ENCODE measurements at places on chromosomes 2 and 18.

DNA sequence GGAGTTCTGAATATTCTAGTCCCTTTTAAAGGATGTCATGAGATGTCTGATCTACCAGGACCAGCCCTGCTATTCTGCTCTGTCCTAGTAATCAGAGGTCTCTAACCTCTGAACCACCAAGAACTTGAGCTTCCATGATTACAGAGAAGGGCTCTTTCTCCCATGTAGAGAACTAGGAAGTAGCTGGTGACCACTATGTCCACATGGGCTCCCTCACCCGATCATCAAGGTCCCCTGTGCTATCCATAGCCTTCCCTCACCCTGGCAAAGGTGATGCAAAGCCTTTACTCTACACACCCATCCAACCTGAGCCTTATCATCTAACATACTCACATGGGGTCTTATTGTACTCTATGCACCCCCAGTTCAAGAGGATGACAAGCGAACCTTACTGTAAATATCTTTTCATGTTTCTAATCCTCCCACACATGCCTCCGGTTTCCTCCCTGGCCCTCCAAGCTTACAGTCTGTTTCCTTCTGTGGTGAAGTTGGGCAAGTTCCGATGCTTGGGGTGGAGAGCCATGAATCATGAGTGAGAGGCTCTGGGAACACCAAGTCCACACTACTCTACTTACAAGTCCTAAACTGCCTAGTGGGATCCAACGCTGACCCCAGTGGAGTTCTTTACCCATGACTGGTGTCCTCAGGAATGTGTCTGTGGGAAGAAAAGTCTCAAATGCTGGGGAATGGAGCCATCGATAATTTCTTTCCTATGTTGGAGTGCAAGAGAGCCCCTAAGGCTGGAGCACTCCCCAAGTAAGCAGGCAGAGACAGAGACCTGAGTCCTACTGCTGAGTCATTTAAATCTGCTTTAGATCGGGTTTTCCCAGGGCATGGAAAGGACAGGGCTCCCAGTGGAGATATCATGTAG lies 73.3 kb upstream of the KLF7 start:
- no peak for DNase-seq

DNA sequence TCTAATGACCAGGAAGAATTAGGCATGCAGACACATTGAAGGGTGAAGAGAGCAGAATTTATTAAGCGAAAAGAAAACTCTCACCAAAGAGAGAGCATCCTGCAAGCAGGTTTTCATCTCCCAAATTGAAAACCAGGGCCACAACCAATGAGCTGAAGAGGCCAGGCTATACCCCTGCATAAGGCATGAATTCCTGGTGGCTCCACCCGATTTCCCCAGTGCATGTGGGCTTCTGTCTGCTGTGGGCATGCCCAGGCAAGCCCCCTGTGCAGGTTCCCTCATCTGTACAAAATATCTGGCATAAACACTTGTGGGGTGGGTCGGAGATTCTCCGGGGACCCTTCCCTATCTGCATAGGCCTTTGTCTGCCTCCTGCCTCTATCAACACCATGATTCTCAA lies 621.6 kb upstream of the LRRTM1 start:
- DNase-seq: no peak

DNA sequence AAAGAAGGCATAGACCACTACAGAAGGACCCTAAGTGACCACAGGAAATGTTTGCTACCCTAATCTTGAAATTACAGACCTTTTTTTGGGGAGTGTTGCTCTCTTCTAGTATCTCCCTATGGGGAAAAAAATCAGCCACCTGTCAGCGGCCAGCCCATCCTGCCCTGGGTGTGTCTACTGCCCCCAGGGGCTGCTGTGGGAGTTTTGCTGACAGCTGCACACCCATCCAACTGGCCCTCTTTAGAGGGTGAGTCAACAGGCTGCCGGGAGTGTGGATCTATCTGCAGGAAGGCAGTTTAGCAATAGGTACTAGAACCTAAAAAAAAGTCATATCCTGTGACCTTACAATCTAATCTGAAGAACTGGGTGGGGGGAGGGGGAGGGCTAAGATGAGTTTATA lies 796 bp upstream of the DYSF start:
- no peak for DNase-seq

DNA sequence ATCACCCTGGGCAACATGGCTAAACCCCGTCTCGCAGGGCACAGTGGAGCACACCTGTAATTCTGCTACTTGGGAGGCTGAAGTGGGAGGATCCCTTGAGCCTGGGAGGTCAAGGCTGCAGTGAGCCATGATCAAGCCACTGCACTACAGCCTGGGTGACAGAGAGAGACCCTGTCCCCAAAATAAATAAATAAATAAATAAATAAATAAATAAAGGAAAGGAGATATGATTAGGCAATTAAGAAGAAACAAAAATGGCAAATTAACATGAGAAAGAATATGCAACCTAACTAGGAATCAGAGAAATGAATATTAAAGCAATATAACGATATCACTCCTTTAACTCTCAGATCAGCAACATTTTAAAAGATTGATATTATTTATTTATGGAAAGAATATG lies 92.3 kb downstream of the C1D start:
- DNase-seq: no peak

DNA sequence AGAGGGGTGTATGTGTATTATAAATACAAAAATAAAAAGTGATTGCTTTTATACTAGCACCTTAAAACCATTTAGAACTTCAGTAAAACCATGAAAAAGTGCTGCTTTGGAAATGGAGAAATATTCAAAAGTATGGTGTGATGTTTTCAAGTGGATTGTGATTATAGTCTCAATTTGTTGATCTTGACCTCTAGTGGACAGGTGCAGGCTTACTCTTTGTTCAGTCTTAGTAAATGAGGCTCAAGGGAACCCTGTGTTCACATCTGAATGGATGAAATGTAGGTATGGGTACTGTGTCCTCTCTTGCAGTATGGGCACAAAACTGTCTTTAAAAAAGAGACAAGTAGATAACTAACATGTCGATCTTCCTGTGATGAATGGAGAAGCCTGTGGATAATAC lies 145.8 kb downstream of the MCFD2 start:
- no peak for DNase-seq

GRCh38 chr2:58669998-58670397 lies 428.9 kb upstream of the FANCL start:
- no peak for DNase-seq

DNA sequence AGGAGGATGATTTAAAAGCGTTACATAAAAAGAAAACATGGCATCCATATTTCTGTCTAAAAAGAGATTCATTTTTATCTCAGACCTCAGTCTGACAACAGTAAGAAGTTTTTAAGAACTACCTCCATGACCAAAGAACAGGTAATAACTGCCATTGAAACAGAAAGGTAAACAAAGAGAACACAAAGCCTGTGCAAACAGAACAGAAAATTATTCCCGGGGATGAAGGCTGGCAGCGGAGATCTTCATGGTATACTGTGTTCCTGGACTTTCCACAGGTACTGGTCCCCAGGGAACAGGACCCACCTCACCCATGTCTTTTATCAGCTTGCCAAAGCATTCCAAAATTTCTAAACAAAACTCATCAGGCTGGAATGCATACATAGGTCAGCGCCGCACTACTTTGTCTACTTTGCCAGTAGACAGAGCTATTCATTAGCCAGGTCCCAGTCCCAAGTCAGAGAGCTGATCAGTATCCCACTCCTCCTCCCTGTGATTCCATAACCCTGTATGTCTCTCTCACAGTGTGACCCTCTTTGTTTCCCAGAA lies 277.3 kb downstream of the MBD2 start:
- no peak for DNase-seq

- DNase-seq: no peak
Observed at GRCh38 chr18:35835833-35836232, 136.6 kb upstream of the RMP24 start.

DNA sequence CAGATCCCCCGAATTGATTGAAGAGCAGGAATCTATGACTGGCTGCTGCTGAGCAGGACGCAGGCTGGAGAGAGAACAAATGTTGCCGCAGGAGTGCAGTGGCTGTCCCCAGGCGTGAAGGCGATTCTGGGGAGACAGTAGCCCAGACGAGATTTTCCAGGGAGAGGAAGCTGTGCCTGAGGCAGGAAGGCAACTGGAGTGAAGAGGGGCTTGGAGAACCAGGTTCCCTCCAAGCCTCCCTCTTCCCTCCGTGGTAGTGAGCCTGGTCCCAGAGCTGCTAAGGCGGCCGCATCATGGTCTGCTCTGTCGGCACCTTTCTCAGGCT lies 1.3 kb upstream of the NPPC start:
- no peak for DNase-seq

GRCh38 chr2:76391678-76392077 lies 681.0 kb upstream of the GCFC2 start:
- DNase-seq: peak; percentile 85

- no peak for DNase-seq
Observed at GRCh38 chr2:2410987-2411386, 79.9 kb upstream of the MYT1L start.

- DNase-seq: no peak
Observed at GRCh38 chr2:62393293-62393692, 112.7 kb downstream of the TMEM17 start.

- no peak for DNase-seq
Observed at GRCh38 chr18:30992231-30992630, 50.3 kb downstream of the DSC3 start.

DNA sequence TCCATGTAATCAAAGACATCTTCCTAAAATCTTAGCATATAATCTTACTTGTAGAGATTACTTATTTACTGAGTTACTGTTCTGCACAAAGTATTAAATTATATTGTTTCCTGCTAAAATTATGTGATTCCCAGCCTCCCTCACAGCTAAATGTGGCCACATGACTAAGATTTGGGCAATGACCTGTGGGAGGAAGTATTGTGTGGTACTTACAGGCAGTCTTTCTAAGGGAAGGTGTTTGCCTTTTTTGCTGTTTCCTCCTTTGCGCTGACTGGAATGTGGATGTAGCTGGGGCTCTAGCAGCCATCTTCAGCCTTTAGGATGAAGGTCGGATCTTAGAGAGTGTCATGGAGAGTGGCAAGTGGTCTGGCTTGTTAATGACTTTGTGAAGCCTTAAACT lies 146.3 kb upstream of the APCDD1 start:
- DNase-seq: no peak

GRCh38 chr2:185187421-185187820 lies 551.2 kb upstream of the FSIP2 start:
- DNase-seq: no peak

GRCh38 chr2:154386186-154386585 lies 312.3 kb upstream of the KCNJ3 start:
- DNase-seq: no peak

DNA sequence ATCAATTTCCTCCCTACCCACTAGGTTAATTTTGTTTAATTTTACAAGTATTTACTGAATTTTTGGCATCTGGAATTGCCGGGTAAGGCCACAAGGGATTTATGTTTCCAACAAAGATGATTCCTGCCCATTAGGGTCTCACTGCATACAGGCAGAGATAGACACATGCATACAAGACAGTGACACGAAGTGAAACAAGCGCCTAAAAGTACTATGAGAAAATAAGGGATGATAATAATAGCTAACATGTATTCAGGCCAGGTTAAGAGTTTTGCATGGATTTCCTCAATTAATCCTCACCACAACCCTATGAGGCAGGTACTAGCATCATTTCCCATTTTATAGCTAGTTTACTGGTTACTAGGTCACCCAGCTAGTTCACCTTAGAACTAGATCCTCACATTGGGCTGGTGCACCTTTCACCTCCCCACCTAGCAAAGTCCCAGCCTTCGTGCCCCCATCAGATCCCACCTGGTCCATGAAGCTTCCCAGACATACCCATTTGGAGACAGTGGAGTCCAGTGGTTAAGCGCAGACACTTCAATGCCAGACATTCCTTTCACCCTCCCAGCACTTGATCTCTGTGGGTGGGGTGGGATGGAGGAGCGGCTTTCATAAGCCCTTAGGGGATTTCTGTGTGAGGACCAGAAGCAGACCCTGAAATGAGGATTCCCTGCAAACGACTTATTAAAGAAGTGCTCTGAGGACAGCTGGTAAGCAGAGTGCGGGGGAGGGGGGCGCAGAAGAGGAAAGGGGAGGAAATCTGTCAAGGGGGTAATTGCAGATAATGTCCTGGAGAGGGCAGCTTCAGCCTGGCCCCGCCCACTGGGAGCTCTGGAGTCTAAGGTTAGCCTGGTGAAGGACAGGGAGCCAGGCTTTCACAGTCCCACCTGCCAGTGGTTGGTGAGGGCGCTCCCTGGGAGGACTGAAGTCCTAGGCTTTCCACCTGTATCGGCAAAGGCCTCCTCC lies 5.8 kb upstream of the DGUOK start:
- no peak for DNase-seq

- DNase-seq: no peak
Observed at GRCh38 chr18:22681908-22682307, 251.2 kb upstream of the RBBP8 start.

DNA sequence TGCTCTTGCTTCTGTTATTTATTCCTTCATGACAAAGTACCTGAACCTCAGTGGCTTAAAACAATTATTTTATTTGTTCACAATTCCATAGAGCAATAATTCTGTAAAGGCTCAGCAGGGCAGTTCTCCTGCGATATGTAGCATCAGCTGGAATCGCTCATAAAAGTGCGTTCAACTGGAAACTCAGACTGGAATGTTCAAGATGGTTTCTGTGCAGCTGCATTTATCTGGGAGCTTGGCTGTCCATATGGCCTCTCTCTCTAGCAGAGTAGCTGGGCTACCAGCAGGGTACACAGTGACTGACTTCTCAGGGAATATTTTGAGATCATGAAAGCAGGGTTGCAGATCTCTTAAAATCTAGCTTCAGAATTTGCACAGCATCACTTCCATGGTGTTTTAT lies 13.5 kb downstream of the CCDC121 start:
- DNase-seq: no peak

- no peak for DNase-seq
Observed at GRCh38 chr2:177538323-177538722, 145.8 kb downstream of the AGPS start.

DNA sequence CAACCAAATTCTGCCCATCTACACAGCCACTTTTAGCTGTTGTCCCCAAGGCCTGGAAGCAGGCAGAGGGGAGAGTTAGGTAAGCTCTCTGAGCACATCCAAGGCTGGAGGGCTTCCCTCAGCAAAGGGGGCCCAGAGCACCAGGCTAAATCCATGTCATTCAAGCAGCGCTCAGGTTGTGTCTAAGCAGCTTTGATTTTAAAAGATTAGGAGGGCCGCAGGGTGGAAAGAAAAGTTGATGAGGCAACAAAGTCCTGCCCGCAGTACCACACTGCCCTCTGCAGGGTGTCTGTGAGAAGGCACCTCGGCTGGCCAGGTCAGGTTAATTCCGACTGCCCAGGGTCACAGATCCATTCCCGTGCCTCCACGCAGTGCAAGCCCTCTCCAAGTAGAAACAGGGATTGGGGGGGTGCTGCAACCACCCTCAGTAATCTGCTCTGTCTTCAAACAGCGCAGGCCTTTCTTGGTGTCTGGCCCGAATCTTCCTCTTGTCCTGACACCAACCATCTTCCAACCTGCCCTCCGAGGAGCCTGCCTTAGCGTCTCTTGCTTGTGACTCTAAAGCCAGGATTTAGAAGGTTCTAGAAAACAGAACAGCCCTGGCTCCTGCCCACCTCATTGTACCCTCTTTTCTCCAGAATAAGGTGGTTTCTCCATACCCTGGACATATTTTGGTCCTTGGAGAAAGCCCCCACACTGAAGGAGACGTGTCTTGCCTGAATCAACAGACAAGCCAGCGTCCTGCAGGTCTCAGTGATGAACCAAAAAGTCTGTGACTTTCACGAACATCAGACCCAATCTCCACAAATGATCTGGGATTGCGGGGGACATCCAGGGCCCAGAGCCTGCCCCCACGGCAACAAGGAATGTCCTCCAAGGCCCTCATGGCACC lies 289.2 kb downstream of the TNS1 start:
- peak; percentile 24 for DNase-seq

- DNase-seq: no peak
Observed at GRCh38 chr2:168186452-168186851, 60.9 kb downstream of the STK39 start.

Data from NCI-H1105 (cell line).